Bronchial epithelial cell (primary cell): ENCODE measurements at places on chromosomes 12 and 14.

DNA sequence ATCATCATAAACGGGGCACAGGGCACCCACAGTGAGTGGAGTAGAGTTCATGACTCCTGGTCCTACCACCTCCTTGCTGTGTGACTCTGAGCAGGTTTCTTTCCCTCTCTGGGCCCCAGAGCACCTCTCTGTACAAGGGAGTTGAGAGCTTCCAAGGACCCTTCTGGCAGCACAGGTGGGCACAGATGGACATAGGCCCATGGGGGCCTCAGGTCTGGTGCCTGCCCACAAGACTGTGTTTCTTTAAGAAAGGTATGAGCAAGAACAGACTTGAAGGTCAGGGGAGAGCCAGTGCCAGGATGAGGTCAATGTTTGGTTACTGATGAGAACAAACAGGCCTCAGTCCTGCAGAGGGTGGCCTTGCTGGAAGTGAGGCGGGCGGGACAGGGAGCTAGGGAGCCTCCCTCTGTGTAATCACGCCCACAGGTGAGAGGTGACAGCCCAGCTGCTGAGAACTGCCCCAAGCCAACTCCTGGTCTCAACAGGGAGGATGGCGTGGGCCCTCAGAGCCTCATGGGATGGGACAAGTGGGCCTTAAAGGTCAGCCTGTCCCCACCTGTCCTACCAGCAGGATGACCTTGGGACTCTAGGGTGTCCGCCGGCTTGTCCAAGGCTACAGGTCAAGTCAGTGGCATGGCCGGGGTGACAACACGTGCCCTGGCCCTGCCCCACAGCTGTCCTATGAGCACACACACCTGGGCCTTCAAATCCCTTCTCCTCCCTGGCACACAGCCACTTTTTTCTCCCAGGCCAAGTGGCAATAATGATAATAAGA, 49.1 kb downstream of the CCDC85C start:
- DNase-seq: peak; percentile 44

DNA sequence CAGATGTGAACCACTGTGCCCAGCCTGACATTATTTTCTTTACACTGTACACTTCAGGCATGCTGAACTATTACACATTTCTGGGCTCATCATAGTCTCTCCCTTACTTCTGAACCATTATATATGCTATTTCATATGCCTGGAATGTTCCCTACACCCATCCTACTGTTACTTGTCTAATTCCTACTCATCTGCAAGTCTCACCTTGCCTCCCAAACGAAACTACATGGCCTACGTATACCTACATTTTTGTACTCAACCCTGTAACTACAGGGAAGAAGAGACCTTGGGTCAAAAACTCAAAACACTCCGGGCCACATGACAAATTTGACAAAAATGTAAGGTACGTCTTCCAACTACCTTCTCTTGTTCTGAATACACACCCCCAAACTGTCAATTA, 9.5 kb upstream of the EEA1 start:
- peak; percentile 99 for DNase-seq

DNA sequence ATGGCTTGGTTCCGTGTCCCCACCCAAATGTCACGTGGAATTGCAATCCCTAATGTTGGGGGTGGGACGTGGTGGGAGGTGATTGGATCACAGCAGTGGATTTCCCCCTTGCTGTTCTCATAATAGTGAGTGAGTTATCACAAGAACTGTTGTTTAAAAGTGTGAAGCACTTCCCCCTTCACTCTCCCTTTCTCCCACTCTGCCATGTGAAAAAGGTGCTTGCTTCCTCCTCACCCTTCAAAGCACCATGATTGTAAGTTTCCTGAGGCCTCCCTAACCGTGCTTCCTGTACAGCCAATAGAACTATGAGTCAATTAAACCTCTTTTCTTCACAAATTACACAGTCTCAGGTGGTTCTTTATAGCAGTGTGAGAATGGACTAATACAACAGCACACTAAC, 5.3 kb upstream of the CEP128 start:
- no peak for DNase-seq

- no peak for DNase-seq
These were observed 140.7 kb downstream of the DPF3 start for GRCh38 chr14:72753044-72753710.

- DNase-seq: no peak
These were observed 16.1 kb downstream of the PLEK2 start for GRCh38 chr14:67395876-67396189.

DNA sequence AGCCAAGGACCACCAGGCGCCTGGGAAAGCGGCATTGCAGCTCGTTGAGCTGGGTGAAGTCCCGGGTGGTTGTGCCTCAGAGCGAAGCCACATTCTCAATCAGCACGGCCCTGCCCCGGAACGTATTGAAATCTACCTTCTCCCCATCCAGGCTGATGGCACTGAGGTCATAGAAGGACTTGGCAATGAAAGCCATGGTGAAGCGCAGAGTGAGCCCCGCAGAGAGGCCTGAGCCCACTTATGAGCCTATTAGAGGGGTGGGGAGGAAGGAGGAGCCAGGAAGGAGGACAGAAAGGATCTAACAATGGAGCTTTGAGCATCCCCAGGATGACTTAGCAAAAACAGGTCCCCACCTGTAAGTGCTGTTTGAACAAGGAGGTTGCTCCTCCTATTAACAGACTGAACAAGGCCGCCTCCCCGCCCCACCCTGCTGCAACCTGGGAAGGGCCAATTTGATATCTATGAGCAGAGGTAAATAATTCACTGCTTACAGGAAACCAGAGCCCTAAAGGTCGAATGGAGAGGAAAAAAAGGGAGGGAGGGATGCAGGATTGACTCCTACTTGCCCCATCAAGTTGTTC, at the start of gene GPX2:
Gene GPX2, minus strand, starts transcription at position 215 of the 581 bp plus-strand sequence. Its CDS starts 19 bp downstream, at position 196.
- DNase-seq: peak; percentile 91

DNA sequence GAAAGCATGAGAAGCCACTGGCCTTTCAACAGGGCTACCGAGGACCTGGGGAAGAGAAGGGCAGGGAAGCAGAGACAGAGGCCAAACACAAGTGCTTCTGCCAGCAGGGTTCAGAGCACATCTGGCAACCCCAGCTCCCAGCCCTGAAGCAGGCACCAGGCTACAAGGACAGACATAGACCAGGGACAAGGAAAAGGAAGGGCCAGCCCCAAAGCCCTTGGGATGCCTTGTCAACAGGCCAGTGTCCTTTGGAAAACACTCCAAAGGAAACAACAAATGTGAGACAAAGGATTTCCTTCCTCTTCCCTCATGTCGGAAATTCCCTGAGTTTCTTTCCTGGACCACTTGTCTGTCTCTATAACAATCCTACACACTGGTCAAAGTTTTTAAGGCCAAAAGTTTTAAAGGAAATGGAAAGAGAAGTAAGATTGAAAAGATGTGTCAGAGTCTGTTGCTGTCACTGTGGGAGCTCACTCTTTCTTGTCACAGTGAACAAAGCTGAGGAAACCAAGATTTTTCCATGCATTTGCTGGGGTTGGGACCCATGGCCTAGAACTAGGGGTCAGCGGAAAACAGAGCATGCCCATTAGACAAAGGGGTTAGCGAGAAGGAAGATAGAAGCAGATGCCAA, 59.4 kb downstream of the TTC9 start:
- no peak for DNase-seq

- DNase-seq: peak; percentile 87
These were observed 44.7 kb downstream of the KCTD10 start for GRCh38 chr12:109432431-109432830.

DNA sequence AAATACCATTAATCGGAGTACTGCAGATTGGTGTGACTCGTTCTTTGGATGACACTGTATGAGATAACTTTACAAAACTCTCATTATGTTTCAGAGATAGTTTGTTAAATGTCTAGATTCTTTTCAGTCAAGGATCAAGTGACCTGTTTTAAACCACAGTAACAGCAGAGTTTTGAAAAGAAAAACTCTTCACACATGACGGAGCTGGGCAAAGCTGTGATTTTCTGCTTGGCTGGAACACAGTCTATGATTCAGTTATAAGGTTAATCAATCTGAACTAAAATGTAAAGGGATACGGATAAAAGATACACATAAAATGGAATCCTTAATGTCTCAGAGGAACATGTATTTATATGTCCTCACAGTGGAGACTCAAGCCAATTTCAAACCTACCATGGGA, 573.2 kb downstream of the PRKD1 start:
- DNase-seq: no peak

- DNase-seq: no peak
These were observed 301.6 kb downstream of the ATP23 start for GRCh38 chr12:58242796-58243630.

DNA sequence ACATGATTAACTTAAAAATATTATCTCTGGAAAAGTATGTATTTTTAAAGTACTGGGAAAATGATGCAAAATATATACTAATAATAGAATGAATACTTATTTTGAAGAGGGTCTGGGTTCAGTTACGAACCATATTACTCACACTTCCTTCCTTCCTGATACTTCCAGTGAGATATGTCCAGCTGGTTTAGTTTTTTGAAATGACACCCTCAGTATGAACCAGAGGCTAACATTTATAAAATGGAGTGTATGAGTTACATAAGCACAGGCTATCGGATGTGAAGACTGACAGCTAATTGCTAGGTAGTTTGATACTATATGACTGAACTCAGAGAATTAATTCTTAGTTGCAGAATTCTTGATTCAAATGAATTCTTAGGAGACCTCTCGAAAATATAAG, 122.9 kb downstream of the OTOGL start:
- DNase-seq: peak; percentile 5

DNA sequence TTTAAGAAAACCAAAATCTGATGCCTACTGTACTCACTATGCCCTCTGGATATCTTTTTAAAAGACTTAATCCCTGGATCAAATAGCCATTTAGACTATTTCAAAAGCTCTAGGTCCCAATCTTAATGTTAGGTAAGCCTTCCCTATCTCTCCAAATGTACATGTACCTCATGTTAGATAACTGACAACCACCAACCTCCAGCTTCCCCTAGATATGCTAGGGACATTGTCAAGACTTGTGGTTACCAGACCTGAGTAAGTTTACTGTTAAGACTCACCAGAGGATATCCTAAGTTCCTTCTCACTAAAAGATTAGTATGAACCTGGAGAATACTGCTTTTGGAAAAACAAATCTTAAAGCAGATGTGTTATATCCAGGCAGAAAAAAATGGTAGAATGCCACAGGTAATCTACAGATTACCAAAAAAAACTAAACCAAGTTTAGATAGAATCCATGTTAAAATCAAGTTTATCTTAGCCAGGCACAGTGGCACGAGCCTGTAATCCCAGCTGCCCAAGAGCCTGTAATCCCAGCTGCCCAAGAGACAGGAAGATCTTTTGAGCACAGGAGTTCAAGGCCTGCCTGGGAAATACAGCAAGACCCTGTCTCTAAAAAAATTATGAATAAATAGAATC, 9.7 kb downstream of the NAP1L1 start:
- DNase-seq: peak; percentile 8

DNA sequence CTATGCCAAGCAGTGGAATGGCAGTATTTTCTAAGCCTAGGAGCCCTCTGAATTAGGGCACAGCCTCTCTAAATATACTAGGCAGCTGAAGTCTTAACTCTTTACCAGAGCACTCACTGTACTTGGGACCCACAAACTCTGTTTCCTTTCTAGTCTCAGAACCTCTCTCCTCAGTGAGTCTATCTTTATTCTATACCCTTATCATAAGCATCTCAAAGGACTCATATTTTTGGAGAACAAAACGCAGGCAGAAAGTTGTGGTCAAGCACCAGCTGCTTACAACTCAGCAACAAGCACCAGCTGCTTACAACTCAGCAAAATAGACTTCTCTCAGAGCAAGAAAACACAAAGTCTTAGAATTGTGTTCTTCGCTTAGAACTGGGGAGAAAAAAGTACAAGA, 993 bp downstream of the CCDC196 start:
- no peak for DNase-seq

- DNase-seq: no peak
These were observed 336.4 kb upstream of the FBXO33 start for GRCh38 chr14:39768589-39768988.

- DNase-seq: no peak
These were observed 30.8 kb downstream of the SRRM4 start for GRCh38 chr12:119012179-119012578.

DNA sequence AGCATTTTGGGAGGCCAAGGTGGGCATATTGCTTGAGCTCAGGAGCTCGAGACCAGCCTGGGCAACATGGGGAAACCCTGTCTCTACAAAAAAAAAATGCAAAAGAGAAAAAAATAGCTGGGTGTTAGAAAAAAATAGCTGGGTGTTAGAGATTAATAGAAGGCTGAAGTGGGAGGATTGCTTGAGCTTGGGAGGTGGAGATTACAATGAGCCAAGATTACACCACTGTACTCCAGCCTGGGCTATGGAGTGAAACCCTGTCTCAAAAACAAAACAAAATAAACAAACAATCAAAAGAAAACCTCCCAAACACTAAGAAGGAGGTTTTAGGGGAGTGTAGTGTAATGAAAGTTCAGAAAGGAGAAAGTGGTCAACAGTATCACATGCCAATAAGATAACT, 202.1 kb downstream of the FLRT2 start:
- no peak for DNase-seq

- no peak for DNase-seq
These were observed 44.2 kb upstream of the RASSF3 start for GRCh38 chr12:64566122-64566521.

GRCh38 chr14:33646692-33647260, 304.1 kb downstream of the EGLN3 start:
- DNase-seq: peak; percentile 89

DNA sequence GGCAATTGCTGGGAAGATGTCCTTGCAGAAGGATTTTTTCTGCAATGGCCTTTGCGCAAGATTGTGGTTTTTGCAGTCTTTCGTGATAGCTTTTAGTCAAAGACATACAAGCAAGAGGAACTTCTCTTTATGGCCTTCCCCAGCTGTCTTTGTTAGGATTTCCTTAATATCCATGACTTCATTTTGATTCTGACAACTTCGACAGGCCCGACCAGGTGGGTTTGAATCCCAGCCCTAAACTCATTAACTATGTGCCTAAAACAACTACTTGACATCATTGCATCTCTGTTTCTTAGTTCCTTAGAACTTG, 13.3 kb upstream of the VRK1 start:
- DNase-seq: peak; percentile 14

DNA sequence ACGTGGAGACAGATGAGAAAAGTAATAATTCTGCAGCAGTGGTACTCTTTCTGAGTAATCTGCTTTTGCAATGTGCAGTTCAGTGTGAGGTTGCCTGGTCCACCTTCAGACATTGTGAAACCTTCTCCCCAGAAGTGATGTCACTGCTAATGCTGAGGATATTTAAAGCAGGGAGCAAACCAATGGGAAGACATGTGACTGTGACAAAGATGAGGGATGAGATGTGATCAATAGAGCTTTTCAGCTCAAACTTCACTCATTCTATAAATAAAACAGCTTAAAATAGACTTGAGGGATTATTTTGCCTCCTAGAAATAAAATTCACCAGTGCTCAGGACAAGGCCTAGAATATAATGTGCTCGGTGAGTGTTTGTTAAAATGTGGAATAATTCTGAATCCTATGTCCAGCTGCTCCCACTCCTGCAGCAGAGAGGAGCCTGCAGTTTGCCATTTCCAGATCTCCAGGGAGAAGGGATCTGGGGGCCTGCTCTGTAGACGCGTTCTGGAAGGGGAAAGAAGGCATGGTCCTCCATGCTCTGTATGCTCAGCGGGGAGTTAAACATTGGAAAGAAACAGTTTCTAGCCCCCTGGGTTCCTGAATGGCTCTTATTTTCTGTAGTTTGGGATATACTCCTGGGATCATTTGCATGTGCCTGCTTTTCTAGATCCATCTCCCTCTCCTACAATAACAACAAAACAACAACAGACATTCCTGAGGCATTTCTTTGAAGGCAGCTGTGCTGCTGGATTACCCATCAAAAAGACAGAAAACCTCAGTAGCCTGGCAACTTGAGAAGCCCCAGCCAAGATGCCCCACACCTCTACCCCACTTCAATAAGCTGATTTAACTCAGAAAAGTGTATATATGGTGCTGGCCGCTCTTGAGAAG, 8.9 kb downstream of the SLC7A8 start:
- DNase-seq: peak; percentile 79

- peak; percentile 80 for DNase-seq
These were observed 4.2 kb upstream of the KLC1 start for GRCh38 chr14:103624860-103625259.
